Astrocyte of the cerebellum (primary cell): ENCODE measurements at places on chromosomes 3 and 15.

DNA sequence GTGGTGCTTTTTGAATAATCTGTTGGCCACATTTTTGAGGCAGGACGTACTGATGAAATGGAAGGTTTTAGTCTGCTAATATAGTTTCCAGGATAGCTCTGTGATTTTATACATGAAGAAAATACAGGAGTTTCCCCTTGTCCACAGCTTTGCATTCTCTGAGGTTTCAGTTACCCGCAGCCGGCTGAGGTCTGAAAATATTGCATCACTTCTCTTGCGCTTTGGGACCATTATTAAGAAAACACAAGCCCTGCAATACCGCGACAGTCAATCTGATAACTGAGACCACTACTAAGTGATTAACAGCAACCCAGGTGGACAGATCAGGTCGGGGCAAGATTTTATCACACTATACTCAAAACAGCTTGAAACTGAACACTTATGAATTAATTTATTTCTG, 33.0 kb downstream of the BLM start:
- DNase-seq, result no peak

GRCh38 chr3:117553461-117553860, 843.9 kb downstream of the TUSC7 start:
- DNase-seq, result no peak

GRCh38 chr3:121621491-121621890, 28.3 kb downstream of the FBXO40 start:
- DNase-seq, result no peak

DNA sequence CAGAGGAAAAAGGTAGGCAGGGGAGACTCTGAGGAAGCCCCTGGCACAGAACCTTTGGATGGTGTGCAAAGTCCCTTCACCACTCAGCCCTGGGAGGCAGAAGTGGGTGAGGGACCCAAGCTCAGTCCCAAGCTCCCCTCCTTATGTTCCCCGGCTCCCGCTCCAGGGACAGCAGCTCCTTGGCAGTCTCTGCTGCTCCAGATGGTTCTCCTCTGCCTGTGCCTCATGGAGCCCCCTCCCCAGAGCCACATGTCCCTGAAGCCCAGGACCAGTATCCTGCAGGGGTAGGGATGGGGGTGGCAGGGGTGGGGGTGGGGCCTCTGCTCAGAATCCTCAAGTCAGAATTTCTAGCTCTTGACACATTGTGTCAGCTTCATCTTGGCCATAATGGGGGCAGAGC, 8.0 kb upstream of the CAMKV start:
- DNase-seq, result no peak

GRCh38 chr3:189298469-189299375, 127.0 kb downstream of the TPRG1 start:
- DNase-seq, result no peak

- DNase-seq, result no peak
These were observed 96.1 kb upstream of the TSEN2 start for GRCh38 chr3:12388185-12388584.

- DNase-seq, result no peak
These were observed 82.9 kb downstream of the HES1 start for GRCh38 chr3:194218646-194219453.
